T-cell (primary cell): ENCODE measurements at places on chromosomes 2 and 18. TPM values are rescaled to one million over a fixed set of nuclear protein-coding genes. Genes with fewer than 3 reads are reported as not detected.

The CCDC141 gene
- total RNA-seq, result 13.2 TPM

The UGT1A3 gene
- total RNA-seq, result not detected

The RAX gene
- not detected for total RNA-seq

The MRO gene
- total RNA-seq, result not detected

The ANKRD53 gene
- total RNA-seq, result 0.66 TPM

The MGAT4A gene
- 220 TPM for total RNA-seq

The IL36G gene
- total RNA-seq, result not detected

The IL1F10 gene
- not detected for total RNA-seq

The UPP2 gene
- total RNA-seq, result not detected

The SLC5A7 gene
- total RNA-seq, result not detected

The GPAT2 gene
- total RNA-seq, result 3.7 TPM

GRCh38 chr2:42504364-42505230, 10.8 kb upstream of the KCNG3 start:
- no peak for DNase-seq

DNA sequence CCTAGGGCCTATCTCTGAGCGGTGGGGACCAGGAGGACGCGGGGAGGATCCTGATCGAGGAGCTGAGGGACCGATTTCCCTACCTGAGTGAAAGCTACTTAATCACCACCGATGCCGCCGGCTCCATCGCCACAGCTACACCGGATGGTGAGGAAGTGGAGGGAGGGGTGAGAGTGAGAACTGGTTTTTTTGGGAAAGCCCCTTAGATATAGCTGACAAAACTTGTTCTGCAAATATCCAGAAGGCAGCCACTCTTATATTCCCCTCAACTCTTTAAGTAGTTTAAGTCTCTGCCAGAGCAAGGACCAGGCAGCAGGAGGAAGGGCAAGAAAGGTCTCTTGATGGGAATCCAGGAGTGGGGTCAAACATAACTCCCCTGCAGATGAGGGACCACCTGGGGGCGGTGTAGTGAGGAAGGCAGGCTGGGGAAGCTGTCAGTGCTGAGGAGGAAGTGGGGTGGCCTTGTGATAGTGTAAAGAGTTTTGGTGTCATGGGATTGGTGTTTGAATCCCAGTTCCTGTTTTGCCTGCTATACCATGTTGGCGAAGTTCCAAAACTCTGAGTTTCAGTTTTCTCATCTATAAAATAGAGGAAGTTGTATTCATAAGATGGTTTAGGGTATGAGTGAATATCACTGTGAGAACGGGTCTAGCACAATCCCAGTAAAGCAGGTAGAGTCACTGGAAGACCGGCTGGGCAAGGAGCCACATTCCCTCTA, 3.4 kb downstream of the NAGK start:
- DNase-seq, result peak; percentile 53

- no peak for DNase-seq
These were observed 10.4 kb upstream of the SFTPB start for GRCh38 chr2:85678377-85678776.

GRCh38 chr18:4444306-4444705, 10.8 kb downstream of the DLGAP1 start:
- no peak for DNase-seq

- no peak for DNase-seq
These were observed 53.5 kb upstream of the SMAD2 start for GRCh38 chr18:47983946-47984345.

- no peak for DNase-seq
These were observed 658.5 kb downstream of the ARHGAP15 start for GRCh38 chr2:143787674-143788073.

DNA sequence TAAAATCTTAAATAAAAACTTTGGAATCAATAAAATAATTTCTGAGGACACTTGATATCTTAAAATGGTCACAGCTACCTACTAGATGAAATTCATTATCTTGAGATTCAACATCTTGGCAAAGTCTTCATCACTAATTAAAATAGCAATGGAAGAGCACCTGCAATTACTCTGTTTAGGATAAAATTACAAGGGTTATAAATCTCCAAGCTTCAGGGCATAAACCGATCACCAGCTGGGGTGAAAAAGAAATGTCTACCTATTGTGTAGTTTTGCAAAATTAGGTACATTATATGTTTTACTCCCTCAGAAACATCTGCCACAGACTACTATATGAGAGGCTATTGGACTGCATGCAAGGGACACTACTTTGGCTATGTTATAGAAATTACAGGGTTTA, 327.1 kb downstream of the CCDC178 start:
- no peak for DNase-seq

GRCh38 chr18:43279015-43279744, 1.9 kb upstream of the SYT4 start:
- no peak for DNase-seq

DNA sequence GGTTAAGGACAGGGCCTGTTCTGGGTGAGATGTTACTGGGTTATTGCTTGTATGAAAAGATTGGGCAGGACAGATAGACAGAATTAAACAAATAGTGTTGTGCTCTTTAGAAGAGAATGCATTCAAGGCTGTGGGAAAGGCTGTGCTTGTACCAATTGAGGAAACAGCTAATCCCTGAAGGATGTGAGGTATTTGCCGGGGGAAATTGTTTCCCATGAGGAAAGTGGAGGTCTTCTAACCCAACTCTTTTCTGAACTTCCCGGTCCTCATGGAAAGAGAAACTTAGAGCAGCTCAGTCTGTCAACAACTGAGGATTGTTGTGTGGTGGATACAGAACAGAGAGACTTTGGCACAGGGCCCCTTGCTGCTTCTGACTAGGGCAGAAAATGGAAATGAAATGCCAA, 9.5 kb downstream of the SLC1A4 start:
- no peak for DNase-seq

GRCh38 chr2:114496959-114497358, 54.5 kb downstream of the DPP10 start:
- no peak for DNase-seq

GRCh38 chr18:44652722-44653121, 28.0 kb upstream of the SETBP1 start:
- DNase-seq, result no peak

DNA sequence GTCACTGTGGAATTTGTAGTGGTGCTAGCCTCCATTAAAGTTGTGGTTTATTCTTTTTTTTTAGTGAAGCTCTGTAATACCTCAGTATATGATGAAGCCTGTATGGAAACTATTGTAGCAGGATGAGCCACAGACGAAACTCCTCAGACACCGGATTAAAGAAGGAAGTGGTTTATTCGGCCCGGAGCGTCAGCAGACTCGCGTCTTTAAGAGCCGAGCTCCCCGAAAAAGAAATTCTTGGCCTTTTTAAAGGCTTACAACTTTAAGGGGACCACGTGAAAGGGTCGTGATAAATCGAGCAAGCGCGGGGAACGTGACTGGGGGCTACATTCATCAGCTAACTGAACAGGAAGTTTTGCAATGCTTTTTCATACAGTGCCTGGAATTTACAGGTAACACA, 8.1 kb upstream of the CCL20 start:
- DNase-seq, result no peak

- no peak for DNase-seq
These were observed 1.1 kb downstream of the SLC4A1AP start for GRCh38 chr2:27664622-27665363.

DNA sequence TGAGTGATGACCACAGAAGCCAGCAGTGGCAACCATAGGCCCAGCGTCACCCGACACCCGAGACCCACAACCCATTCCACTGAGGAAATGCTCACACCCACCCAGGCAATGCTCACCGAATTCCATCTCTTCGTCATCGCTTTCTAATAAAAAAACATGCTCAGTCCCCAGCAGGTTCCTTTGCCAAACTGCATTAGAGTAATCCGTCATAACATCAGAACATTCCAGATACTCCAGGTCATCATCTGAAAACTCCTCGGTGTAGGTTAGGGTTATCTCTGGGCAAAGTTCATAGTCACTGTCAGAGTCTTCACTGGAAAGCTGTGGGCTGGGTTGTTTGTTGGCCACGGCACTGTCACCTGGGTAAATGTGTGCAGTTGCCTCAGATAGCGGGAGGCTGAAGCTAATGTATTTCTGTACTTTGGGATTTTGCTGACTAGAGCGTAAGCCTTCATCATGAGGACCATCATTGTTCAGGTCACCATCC, 49.3 kb downstream of the ALPK2 start:
- no peak for DNase-seq

GRCh38 chr2:148565272-148565894, 79.2 kb upstream of the EPC2 start:
- DNase-seq, result no peak

DNA sequence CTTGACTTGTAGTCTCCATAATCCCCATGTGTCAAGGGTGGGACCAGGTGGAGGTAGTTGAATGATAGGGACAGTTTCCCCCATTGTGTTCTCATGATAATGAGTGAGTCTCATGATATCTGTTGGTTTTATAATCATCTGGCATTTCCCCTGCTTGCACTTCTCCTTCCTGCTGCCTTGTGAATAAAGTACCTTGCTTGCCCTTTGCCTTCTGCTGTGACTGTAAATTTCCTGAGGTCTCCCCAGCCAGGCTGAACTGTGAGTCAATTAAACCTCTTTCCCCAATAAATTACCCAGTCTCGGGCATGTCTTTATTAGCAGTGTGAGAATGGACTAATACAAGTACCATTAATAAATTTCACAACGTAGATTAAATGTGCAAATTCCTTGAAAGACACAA, 102.3 kb upstream of the EPB41L5 start:
- no peak for DNase-seq

DNA sequence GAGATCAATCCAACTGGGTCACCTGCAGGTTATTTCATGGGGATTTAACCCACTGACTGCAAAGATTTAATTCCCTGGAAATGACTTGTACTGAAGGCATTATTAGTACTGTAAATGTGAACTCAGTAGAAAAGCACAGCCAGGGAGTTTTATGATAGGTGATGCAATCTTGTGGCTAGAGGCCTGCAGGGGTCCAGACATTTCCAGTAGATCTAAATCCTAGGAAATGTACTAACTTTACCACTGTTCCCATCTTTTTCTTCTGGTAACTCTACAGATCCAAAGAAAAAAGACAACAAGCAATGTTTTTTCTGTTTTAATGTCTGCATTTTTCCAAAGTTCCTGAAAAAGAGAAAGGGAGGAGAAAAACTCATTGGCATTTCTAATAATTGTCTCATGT, 500.1 kb downstream of the ARHGAP15 start:
- no peak for DNase-seq

DNA sequence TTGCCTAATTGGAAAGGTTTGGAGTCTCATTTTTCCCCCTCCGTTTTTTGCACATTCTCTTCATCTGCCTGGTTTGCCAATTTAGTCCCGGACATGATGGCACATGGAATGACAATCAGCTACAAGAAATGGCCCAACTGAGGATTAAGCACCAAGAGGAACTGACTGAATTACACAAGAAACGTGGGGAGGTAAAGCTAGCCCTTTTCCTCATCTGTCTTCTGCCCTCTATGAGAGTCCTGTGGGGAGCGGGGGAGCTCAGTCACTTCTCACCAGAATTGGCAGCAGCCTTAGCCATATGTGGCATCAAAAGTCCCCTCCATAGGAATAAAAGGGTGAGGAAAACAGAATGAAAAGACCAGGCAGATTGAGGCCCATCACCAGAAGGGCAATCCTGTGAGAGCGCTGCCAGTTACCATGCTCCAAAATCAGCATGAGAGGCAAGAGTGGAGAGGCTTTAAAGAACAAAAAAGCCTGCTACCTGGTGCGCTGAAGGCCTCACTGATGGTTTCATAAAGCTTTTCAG, 11.6 kb downstream of the ATG16L1 start:
- no peak for DNase-seq

DNA sequence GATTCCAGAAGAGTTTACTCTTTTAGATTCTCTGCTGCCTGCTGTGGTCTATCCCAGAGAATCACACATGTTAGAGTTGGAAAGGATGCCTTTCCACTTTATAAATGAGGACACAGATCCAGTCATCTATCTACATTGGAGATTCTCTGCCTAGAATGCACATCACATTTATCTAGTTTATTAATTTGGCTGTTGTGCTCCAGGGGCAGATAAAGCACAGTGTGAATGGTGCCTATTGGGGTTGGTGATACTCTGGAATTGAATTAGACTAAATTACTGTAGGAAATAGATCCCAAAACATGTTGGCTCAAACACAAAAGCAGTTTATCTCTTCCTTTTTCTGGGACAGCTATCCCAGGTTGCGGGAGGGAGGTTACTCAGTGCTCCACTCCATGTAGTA, 14.9 kb downstream of the SIX2 start:
- no peak for DNase-seq

DNA sequence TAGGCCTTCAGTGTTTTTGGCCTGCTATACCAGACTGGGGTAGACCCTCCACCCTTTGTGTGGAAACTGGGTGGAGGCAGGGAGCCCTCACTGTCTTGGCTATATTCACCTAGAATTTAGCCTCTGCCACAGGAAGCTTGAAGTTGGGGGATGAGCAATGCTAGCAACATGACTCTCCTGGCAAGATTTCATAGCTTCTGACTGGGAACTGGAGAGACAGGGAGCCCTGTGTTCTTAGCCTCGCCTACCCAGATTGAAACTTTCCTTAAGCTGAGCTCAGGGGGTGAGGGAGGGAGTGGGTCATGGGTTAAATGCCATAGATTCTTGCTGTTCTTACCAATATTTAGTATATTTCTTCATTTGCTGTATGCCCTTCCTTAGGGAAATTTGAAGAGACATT, 46.8 kb upstream of the FAM98A start:
- DNase-seq, result no peak

DNA sequence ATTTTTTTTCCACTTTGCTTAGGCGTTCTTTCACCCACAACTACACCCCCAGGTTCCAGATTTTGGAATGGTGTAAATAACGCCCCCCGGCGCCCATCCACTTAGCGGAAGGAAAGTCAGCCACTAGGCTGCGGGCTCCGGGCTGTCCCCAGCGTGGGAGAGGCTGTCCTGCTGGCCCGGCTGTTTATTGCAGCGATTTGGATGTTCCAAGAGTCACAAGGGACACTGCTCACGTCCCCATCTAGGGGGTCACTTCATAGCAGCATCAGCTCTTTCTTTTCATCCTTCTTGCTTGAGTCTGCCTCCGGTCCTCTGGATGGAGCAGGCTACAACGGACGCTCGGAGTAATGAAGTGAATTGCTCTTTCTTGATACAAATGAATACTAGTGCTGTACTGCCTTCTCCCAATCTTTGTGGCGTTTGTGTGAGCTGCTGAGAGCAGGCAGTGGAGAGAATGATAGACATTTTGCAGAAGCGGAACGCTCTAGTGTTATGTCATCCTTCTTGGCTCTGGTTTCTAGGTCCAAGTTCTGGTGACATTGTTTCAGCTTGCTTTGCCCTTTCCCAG, 50.7 kb upstream of the PAIP2B start:
- DNase-seq, result no peak

DNA sequence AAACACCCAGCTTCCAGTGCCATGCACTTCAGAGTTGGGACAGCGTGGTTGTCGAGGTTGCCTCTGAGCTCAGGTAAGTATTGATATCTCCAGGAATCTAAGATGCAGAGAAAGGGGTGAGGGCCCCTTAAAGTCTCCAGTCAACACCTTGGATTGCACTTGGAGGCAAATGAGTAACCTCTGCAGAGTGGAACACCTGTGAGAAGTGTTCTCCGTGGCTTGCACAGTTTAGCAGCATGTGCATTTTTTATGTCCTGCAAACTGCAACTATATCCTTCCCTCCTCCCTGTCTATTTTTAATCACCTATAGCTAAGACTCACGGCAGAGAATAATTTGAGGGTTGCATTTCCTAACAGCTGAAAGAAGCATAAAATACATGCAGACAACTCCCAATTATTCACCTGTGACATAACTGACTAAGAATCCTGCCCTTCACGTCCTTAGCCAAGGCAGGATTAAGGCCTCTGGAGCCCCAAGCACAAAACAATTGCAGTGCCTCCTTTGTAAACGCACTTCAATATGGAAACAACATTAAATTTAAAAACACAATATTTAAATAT, 1.6 kb upstream of the ZNF385B start:
- no peak for DNase-seq
